ENCODE measurements at places on chromosomes 5 and 9.

- DNase-seq = no peak
Observed at GRCh38 chr5:61731267-61731945, 399.3 kb downstream of the ZSWIM6 start.

DNA sequence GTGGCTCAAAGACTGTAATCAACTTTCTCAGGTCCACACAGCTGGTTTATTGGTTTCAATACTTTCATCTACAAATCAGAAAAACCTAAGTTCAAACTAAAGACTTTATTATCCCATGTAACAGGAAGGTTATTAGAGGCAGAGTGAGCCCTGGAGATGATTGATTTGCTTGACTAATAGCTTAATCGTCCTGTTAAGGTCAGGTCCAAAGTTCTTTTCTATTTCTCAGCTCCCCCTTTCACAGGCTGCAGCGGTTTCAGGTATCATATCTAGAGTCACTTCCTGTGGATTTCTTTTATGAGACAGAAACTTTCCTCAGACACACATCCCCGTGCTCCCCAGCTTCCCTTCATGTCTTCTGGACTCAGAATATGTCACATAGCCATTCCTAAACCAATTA, 166.4 kb downstream of the PRELID2 start:
- no peak for DNase-seq

- no peak for DNase-seq
Observed at GRCh38 chr5:98050583-98050982, 722.9 kb upstream of the RGMB start.

DNA sequence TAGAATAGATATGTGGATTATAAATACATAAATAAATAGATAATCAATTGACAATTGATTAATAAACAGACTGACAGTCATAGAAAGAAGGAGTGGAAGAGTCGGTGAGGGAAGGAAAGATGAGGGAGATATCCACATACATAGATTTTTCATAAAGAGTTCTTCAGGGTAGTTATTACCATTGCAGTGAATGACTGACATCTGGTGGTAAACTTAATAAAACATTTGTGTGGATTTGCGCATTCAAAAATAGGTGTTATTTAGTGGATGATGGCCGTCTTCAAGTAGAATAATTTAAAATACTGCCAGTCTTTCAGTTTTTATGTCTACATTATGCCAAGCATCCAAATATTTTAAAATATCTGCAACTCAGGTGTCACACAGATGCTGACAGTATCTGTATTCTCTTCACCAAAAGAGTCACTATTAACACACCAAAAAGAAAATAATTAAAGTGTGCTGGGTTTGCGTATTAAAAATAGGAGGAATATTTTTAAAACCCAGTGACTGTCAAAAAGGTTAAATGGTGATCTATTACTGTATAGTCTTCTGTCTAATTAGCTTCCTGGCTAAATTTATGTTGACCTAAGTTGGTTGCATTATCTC, 78.8 kb downstream of the GIN1 start:
- DNase-seq = no peak

GRCh38 chr5:67163863-67164595, 32.6 kb downstream of the CD180 start:
- no peak for DNase-seq

DNA sequence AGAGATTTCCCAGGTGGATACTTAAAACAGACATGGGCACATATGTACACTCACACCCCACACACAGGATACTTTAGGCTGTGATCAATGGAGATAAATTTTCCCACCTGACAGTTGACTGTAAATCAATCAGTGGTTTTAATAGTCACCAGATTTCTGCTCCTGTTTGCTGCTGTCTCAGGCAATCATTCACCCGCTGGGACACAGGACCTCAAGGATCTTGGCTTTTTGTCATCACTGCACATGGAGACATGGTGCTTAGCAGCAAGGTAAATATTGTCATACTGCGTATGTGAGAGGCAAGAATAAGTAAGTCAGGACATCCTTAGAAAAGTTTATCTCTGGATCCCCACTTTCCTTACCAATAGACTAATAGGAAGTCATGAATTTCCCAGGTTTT, 60.8 kb upstream of the KLF9 start:
- no peak for DNase-seq

DNA sequence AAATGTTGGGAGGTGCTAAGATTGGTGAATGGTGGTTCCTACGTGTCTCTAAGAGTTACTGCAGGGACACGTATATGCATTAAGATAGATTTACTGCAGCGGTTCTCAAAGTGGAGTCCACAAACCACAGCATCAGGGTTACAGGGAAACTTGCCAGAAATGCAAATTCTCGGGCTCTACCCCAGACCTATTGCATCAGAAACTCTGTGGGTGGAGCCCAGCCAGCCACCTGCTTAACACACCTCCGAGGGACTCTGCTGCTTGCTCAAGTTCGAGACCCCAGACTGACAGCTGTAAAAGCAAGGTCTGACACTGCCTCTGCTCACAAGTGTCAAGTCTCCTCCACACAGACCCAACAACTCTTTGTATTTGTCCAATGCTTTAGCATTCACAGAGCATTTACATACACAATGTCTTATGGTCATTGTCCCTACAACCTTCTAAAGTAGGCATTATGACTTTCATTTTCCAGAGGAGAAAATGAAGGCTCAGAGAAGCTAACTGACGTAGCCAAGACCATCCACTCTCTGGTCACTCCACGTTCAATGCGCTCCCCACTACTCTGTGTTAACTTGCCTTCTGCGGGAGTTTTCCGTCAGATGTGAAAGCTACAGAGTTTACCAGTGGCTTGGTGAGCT, 48.8 kb downstream of the HSD17B3 start:
- DNase-seq = no peak

DNA sequence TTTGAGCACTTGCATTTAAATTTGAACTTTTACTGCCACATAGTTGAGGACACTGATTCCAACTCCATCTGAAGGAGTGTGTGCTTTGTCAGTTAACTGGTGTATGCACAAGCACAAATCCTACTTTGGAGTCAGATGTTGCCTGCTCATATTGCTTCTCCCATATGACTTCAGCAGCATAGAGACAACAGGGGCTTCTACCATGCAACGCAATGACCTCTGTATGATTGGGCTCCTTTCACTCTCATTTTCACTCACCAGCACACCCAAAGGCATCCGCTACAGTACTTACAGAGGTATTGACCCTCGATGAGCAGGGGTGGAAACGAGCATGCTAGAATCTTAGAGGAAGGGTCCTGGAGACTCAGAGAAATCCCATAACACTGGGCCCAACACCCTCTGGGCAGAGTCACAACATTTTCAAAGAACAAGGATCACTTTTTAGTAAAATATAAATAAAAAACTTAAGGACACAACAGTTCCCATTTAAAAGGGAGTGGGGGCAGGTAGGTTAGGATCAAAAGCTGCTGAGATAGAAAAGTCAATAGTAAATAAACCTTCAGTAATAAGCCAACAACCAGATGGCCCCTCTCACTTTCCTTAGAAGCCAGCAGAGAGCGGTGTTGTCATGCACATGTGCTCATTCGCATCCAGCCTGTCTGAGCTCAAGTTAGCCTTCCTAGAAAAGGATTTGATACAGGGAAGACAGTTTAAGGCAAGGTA, 203.8 kb downstream of the SNCAIP start:
- no peak for DNase-seq

DNA sequence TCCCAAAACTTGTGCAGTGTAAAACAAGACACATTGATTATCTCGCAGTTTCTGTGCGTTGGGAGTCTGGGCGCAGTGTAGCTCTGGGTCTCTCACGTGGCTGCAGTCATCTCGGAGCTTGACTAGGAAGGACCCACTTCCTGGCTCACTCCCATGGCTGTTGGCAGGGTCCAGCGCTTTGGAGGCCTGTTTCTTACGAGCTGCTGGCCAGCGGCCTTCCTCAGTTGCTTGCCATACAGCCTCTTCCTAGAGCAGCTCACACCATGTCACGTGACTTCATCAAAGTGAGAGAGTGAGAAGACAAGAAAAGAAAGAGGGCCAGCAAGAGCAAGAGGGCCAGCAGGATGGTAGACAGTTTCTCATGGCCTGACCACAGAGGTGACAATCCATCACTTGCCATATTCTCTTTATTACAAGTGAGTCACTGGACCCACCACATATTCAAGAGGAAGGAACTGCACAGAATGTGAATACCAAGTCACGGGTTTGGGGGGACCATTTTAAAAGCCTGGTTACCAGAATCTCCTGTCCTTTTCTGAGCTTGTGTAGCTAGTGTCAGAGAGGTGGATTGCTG, 36.2 kb downstream of the MCCC2 start:
- DNase-seq = no peak

DNA sequence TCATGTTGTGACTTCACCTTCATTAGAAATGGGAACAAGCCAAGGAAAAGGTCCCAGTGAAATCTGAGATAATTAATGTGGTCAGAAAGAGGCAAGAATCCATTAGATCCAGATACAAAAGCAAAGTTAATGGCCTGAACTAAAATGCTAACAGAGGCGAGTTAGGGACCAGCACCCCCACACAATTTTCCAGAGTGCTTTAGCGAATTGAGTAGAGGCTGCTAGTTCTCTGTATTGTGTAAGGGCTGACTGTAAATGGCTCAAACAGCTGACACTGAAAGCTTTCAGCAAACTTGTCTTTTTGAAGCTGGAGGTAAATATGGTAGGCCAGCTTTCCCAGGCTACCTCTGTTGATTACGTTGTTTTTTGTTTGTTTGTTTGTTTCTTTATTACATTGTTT, 75.5 kb downstream of the CSNK1A1 start:
- no peak for DNase-seq

DNA sequence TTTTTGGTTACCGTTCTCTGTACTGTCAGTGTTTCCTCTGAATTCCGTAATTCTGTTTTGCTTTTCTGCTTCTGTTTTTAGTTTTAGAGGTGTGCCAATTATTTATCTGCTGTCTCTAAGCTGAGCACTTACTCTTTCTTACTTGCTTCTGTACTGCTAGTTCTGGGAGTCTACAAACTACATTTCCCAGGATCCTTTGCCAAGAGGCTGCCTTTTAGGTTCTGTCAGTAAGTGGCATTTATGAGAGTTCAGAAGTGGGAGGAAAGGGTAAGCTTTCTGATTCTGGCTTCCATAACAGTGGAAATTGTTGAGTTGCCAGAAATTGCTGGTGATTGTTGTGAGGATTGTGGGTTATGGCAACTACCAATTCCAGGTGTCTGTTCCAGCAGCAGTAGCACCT, 102.4 kb downstream of the OSTF1 start:
- DNase-seq = no peak

DNA sequence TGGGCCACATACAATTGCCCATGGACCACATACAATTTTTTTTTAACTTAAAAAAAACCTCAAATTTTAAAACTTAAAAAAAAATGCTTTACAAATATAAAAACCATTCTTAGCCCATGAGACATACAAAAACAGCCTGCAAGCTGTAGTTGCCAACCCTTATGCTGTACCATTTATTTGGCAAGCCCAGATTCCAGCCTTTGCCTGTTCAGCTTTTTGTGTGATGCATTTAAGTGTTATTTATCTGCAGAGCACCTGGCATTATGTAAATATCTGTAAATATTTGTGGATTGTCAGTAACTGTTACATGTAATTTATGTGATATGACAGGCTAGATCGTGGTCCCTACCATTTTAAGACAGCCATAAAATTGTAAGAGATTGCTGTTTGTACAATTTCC, 32.6 kb downstream of the HEXB start:
- no peak for DNase-seq
